Activated gamma-delta T cell (primary cell): ENCODE measurements at places on chromosomes 1 and 21.

DNA sequence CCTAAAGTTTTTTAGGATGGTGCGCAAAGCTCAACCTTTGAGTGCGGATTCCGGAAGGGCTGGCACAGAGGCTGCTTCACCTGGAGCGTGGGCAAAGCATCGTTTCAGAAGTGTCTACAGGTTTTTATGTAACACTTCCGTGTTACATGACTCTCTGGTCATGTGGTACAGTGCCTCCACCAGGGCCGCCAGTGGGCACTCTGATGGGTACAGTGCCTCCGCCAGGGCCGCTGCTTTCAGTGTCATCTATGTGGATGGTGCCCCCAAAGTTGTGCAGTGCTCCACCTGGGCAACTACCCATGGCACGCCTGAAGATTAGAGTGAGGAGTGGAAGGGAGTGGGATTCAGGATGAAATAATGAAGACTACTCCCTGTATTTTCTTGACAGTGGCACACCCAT lies 101.4 kb upstream of the C1orf174 start:
- no peak for DNase-seq

GRCh38 chr1:68358439-68358838 lies 91.3 kb downstream of the RPE65 start:
- no peak for DNase-seq

GRCh38 chr1:77227381-77227780 lies 8.2 kb upstream of the PIGK start:
- DNase-seq: no peak

DNA sequence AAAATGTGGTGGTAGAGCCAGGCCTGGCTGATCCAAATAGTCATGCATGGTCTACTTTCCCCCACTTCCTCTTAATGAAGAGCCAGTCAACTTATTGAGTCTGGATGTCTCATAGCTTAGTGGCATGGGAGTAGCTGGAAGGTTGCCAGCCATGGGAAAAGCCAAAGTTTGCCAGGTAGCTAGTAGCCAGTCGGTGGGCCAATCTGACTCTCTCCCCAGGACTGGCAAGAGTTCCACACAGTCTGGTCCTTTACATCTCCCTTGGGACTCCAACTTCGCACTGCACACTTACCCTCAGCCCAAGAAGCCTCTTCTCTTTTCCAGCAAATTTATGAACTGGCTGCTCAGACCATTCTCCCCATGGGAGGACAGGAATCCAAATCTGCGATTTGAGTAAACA lies 8.3 kb downstream of the WARS2 start:
- no peak for DNase-seq

DNA sequence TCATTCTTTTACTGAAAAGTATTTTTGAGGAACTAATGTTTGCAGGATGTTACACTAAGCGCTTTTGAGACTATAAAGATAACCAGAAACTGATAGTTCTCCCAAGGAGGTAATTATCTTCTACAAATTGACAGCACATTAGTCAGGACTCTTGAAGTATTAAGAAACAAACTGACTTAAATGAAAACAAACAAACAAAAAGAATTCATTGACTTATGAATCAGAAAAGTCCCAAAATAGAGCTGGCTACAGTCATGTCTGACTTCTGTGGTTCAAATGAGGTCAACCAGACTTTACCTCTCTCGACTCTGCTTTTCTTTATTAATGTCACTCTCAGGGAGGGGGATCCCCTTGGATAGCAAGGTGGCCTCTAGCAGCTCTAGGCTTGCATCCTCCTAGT lies 296.8 kb downstream of the TPR start:
- DNase-seq: no peak

- DNase-seq: no peak
Measured at GRCh38 chr1:76463849-76464248, 389.3 kb downstream of the ST6GALNAC3 start.

DNA sequence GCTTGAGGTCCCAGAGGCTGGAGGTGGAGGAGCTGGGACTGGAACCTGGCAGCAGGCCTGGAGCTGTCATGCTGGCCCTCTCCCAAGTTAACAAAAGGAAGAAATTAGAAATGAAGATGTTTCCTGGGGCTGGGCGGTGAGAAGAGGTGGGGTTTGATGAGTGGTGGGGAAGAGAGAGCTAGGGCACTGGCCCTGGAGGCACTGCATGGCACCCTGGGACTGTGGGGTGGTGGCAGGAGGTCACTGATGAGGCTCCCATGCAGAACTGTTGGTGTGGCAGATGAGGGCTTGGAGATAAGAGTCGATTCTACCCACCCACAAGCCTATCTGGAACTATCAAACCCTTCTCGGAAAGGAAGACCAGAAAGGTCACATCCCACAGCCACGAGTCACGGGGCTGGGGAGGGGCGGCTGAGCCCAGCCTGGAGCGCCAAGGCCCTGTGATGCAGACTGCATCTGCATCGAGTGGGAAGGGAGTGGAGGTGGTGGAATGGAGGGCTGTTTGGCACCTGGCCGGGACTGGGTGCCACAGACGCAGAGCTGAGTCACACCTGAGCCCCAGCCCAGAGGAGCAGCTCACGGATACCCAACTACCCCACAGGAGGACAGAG lies 29.4 kb downstream of the MRPL37 start:
- no peak for DNase-seq

DNA sequence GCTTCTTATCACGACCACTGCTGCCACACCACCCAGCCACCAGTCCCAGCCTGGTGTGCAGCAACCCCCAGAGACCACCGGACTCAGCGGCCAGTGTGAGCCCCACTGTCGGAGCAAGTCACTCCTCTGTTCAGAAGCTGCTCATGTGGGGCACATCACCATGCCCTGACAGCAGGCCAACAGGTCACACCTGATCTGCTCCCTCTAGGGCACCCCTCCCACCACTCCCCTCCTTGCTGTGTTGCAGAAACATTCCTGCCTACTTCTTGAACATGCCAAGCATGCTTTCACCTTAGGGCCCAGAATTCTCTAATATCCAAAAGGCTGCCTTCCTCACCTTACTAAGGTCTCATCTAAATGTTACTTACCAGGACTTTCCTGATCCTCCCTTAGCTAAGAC lies 146.5 kb downstream of the SLC45A1 start:
- DNase-seq: no peak

GRCh38 chr1:17507915-17508314 lies 31.6 kb upstream of the ARHGEF10L start:
- no peak for DNase-seq

- DNase-seq: no peak
Measured at GRCh38 chr1:217136895-217137205, 413.6 kb upstream of the ESRRG start.

- no peak for DNase-seq
Measured at GRCh38 chr1:180675586-180675985, 43.8 kb downstream of the XPR1 start.

DNA sequence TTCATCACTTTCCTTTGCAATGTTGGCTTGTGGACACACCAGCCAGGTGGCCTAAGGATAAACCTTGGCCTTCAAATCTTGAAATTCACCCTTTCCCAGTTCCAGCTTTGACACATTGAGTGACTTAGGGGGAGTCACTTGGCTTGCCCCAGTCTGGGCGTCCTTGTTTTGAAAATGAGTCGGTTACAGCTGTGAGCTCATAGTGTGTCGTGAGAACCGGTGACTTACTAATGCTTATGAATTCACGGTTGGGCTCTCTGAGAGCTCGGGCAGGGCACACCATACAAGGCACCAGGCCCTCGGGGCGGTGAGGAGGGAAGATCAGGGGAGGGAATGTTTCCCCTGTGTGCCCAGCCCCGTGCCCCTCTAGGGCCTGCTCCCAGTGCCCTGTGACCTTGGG lies 126.9 kb upstream of the TMPRSS2 start:
- DNase-seq: no peak

GRCh38 chr1:90809093-90809492 lies 92.0 kb upstream of the BARHL2 start:
- DNase-seq: no peak

- no peak for DNase-seq
Measured at GRCh38 chr21:34313116-34313515, 50.7 kb upstream of the KCNE2 start.

DNA sequence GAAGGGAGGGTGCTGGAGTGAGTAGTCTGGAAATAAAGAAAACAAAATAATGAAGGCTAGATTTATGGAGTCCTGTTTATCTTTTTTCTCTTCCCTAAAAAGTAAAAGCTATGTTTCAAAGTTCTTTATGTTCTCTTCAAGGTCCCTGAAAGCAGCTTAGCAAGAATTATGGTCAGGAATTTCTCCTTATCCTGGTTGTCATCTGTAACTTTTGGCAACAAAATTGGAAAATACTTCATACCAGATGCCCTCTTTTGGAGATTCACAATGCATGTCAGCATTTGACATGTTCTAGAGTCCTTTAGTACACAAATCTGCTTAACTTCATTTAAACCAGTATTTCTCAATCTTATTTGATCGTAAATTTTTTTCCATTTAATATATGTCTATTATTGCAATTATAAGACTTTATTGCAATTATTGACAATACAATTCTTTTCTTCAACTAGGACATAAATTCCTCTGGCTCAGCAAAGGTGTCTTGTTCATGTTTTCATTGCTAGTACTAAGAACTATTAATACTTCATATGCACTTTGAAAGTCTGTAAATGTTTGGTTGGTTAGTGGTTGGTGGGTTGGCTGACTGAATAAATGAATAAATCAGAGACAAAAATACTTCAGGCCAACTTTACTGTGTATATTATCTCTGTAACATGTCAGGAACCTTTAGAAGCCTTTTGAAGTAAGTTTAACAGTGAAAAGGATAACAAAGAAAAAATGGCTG lies 101.5 kb downstream of the ATP1B1 start:
- DNase-seq: no peak

- no peak for DNase-seq
Measured at GRCh38 chr1:147204080-147204479, 21.1 kb downstream of the FMO5 start.
